ENCODE measurements at places on chromosomes 12 and 14.

- DNase-seq = peak; percentile 9
These were observed 26.5 kb downstream of the ARL6IP4 start for GRCh38 chr12:123006977-123007376.

DNA sequence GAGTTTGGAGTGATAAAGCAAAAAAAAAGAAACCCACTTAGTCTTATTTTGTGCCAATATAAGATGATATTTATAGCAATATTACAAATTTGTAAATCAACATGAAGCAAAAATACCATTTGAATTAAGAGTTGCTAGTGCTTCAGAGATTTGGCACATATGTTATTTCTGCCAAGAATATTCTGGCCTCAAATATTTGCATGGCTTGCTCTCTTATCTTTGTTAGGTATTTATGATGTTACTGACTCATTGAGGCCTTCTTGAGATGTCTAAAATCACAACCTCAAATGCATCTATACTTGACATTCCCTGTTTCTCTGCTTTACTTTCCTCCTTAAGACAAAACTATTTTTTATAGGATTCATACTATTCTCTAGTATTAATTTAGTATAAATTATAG is 301.5 kb downstream of the NELL2 start:
- peak; percentile 3 for DNase-seq

DNA sequence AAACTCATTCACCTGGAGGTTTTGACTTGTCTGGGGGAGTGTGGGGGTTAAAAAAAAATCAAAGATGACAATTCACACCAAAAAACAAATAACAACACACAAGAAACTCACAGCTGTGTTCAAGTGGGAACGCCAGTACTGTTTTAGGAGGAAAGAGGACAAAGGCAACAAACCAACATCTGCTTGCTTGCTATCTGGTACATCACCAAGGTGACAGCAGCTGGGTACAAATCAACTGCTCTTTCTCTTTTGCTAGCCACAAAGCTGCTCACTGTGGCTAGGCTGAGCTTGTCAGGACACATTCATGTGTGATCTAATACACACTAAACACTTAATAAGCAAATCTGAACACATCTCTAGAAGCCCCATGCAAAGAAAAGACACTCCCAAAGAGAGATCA is 128.0 kb upstream of the RAP1B start:
- no peak for DNase-seq

DNA sequence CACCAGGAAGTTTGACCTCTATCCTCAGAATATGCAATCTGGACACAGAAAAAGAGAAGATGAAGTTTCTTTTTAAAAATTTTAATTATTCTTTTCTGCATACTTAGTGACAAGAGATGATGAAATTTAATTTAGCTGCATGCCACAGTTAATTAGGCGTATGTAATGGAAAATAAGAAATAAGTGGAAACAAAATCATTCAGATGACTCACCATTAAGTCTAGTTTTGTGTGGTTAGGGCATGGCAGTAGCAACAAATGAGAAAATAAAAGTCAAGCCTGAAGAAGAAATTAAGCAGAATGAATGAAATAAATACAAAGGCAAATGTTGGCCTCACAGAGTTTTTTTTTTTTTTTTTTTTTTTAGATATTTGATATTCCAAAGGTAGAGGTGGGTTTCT is 30.9 kb upstream of the KLRD1 start:
- no peak for DNase-seq

DNA sequence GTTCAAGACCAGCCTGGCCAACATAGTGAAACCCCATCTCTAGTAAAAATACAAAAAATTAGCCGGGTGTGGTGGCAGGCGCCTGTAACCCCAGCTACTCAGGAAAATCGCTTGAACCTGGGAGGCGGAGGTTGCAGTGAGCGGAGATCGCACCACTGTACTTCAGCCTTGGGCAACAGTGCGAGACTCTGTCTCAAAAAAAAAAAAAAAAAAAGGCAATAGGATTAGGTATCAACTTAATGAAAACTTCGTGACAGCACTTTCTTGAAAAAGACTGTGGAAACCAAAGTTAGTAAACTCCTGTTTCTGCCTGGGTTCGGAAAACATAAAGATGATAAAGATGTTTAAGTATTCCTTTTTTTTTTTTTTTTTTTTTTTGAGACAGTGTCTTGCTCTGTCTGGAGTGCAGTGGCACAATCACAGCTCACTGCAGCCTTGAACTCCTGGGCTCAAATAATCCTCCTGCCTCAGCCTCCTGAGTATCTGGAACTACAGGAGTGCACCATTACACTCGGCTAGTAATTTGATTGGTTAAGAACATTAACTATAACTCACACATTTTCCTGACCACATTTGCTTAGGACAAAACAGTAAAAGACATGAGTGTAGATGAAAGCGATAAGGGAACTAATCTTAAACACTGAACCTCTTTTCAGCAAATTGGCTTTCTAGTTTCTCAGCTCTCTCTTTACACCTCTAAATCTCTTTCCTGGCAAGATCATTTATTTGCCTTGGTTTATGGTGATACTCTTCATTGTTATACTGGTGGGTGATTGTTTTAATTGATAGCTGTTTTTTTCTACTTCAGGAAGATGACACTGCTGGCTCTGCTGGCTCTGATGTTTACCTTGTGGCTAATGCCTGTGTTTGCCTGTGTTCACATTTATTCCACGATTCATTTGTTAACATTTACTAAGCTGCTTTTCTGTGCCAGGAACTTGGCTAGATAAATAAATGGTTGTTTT is 15.8 kb downstream of the HIF1A start:
- DNase-seq = no peak

DNA sequence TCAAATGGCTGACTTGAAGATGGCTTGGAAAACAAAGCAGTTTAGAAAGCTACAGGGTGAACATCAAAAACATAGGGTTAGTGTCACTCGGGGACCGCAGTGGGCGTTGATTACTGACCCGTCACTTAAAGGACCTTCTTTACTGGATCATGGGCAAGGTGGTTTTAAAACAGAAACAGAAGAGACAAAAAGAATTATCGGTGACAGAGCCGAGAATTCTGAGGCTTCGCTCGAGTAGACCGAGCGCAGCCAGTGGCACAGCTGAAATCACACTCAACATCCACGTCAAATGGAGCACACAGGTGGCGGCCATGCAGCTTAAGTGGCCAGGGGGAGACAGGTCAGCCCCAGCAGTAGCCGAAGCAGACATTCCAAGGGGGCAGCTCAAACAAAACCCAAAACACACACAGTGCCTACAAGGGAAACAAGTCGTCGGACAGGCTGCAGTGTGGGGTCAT is 17.3 kb downstream of the SNRNP35 start:
- DNase-seq = no peak

GRCh38 chr14:96038920-96039632 is at the start of gene C14orf132:
Gene C14orf132 (plus strand): TSS chr14:96039362. CDS start chr14:96039501, 139 bp downstream.
- DNase-seq = peak; percentile 56

DNA sequence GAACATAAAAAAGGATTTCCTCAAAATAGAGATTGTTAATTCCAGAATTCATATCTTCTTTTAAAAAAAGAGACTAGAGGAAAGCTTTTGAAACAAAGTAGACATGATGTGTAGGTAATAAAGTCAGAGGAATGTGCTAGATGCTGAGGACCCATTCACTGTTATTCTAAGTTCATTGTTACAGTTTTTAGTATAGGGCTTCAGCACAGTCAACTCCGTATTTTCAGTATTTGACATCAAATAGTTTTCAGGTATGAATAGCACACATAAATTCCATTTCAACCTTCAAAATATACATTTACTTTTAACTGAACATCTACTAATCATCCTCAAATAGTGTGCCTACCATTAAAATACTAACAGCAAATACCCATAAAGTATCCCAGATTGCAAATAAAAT is 227.8 kb downstream of the EPS8 start:
- DNase-seq = no peak

DNA sequence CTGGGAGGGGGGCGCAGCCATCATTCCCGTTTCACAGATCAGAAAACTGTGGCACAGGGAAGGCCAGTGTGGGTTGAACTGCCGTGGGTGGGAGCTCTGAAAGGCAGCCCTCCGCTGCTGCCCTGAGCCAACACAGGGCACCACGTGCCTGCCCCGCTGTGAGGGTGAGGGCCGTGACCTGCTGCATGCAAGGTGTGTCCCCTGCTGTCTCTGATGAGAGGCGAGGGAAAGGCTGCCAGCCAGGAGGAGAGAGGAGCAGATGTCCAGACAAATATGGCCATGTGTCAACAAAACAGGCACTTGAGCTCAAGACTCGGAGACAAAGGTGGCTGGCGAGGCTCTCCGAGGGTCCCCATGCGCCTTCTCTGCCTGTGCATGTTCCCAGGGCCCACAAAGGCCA is 108.8 kb downstream of the RBM19 start:
- DNase-seq = no peak

- no peak for DNase-seq
These were observed 706.8 kb downstream of the GALC start for GRCh38 chr14:87286191-87286590.

GRCh38 chr12:20127413-20127812 is 240.9 kb upstream of the PDE3A start:
- DNase-seq = peak; percentile 42

DNA sequence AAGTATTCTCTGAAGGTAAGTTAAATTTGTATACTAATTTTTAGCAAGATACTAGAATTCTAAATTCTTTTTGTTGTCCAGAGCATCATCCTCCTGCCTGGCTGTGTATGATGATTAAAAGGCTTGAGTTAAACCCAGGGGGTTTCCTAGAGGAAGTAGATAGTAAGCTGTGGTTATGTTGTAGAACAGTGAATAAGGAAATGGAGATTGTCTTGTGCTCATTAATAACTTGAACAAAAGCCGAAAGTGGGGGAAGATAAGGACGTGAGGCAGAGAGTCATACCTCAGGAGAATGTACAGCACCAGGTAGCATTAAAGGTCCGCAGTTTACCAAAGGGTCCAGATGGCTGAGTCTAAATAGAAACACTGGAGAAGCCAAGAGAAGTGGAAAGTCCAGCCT is 42.0 kb downstream of the CKB start:
- no peak for DNase-seq

- DNase-seq = no peak
These were observed 280.6 kb upstream of the SFSWAP start for GRCh38 chr12:131430158-131430742.

DNA sequence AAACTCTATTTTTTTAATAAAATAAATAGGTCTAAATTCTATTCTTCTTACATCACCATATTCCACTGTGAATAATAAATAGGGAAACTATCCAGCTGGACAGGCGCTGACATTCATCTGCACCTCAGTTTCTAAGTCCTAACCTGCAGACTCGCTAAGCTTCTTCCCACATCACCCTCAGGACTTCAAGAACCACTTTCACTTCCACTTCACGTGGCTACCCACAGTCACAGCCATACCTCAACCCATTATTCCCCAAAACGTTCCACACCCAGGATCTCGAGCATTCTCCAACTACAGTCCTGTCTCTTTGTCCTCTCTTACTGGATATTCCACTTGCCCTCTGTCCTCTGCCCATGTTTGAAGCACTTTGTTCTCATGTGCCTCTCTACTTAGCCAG is 71.1 kb downstream of the C2CD5 start:
- no peak for DNase-seq

- no peak for DNase-seq
These were observed 2.0 kb upstream of the PPFIBP1 start for GRCh38 chr12:27521981-27522380.

DNA sequence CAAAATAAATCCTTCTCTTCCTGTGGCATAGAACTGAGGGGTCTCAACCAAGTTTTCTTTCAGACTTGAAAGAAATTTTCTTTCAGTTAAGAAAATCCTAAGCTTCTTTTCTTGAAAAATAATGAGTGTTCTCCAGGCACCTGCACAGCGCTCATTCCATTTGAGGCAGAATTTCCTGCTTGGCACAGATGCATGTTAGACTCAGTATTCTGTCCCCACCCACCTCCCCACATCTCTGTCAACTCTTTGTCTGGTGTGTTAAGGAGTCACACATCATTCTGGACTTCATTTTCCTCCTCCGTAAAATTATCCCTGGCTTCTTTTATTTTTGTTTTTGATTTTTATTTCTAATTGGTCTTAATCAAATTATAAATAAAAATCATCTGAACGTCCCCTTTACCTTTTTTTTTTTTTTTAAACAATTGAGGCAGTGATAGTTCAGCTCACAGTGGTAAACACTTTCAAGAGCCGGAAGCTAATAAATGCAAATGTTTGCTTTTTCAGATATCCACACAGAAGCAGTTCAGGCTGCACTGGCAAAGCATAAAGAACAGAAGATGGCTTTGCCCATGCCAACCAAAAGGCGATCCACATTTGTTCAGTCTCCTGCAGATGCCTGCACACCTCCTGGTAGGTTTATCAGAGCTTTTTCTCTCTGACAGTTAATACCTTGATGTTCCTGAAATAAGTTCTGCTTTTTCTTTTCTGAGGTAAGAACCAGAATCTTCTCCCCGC is 104.0 kb upstream of the ATF1 start:
- DNase-seq = no peak

GRCh38 chr12:87897662-87898061 is 131.5 kb downstream of the C12orf50 start:
- DNase-seq = no peak

- no peak for DNase-seq
These were observed 148.7 kb downstream of the DYRK2 start for GRCh38 chr12:67797185-67797741.

- peak; percentile 29 for DNase-seq
These were observed 43.5 kb downstream of the BCAT1 start for GRCh38 chr12:24905431-24905830.

- DNase-seq = peak; percentile 38
These were observed 250.5 kb upstream of the FLRT2 start for GRCh38 chr14:85279407-85279806.

GRCh38 chr14:71675126-71675899 is 256.9 kb upstream of the RGS6 start:
- DNase-seq = no peak

- DNase-seq = peak; percentile 92
These were observed 300.9 kb upstream of the DCN start for GRCh38 chr12:91483471-91483985.

All from iris pigment epithelial cell (primary cell).